Hypothalamus (tissue), 51 donors: ENCODE measurements at places on chromosomes 7 and 10.

DNA sequence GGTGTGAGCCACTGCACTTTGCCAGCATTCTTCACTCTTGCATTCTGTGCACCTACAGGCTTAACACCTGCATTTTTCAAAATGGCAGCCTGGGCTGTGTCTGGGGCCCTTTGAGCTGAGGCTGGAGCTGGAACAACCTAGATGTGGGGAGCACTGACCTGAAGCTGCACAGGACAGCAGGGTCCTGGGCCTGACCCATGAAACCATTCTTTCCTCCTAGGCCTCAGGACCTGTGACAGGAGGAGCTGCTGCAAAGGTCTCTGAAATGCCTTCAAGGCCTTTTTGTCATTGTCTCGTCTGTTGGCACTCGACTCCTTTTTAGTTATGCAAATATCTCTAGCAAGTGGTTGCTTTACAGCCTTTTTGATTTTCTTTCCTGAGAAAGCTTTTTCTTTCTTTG lies 82.3 kb downstream of the INPP5A start:
- DNase-seq: no peak

DNA sequence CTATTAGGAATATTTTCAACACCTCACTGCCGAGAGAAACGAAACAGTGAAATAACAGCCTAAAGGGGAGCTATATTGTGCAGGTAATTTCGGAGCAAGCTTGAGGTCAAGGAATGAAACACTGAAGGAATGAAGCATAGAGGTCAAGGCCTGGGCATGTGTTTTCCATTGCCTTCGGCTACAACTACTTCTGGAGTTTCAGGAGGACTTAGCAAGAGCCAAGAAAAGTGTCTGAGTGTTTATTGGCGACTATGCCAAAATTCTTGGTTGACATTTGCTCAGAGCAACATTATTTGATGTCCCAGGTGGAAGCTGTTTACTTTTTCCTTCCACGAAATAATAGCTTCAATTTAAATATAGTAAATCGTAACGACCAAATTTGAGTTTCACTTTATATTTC lies 89.6 kb upstream of the IFRD1 start:
- no peak for DNase-seq

DNA sequence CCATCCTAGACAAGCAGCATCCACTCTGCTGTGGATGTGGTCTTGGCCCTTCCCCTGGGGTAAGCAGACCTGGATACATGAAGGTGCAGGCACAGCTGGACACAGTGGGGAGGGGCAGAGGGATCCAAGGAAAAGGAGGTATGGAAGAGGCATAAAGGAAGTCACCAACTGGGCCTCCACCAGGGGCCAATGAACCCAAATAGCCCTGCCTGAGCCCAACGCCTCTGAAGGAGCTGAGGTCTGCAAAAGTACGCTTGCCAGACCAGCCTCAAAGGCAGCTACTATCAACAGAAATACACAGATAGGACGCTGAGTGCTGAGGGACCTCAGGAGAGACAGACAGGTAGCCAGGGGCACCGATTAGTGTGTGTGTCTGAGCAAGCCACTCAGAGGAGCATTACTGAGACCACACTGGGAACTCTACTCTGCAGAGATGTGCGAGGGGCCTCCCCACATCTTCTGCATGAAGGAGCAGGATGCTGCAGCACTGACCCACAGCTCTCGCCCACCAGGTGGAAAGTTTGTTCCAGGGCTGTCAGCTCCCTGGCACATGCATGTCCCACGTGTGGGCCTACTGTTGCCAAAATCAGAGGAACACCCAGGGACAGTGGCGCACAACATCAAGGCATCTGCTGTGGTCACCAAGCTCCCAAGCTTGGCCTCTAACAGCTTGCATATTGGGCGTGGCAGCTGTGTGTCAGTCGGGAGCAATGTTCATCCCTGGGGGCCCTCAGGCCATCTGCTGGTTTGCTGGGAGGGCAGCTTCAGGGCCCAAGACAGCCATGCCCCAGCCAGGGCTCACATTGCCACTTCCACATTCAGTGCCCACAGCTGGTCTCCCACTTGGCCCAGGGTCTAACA lies 40.0 kb downstream of the MKI67 start:
- no peak for DNase-seq

- no peak for DNase-seq
Observed at GRCh38 chr10:50398823-50399222, 147.5 kb upstream of the ASAH2 start.

GRCh38 chr7:27576360-27576944 lies 86.2 kb downstream of the HIBADH start:
- no peak for DNase-seq

- no peak for DNase-seq
Observed at GRCh38 chr10:20760460-20760859, 136.7 kb downstream of the NEBL start.

- DNase-seq: peak; percentile 37
Observed at GRCh38 chr10:78756604-78757343, 312.0 kb upstream of the ZMIZ1 start.

GRCh38 chr7:20151708-20152456 lies 65.3 kb downstream of the MACC1 start:
- DNase-seq: no peak

DNA sequence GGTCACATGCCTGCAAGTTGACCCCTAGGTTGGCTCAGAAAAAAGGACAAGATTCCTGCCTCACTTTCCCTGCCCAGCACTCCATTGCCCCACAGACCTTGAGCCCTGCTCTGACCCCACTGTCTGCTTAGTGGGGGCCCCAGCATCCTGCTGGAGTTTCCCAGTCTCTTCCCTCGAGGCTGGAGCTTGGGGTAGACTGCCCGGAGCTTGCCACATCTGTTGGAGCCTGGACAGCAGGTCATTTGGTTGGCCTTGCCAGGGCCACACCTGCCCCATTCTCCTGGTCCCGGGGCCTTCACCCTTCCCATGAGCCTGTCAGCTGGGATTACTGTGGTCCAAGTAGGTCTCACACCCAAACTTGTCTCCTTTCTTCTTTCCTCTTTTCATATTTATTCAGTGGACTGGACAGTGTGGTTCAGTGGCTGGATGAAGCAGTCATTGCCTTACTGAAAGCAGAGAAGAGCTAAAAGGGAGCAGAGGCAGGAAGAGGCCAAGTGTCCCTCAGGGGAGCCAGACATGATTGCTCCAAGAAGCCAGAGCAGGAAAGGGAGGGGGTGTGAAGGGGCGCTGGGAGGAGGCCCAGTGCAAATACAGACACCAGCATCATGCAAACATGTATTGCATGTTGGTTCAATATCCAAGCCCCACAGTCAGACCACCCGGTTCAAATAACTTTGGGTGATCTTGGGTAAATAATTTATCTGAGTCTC lies 56.2 kb upstream of the CACUL1 start:
- no peak for DNase-seq
